ENCODE measurements at places on chromosomes 5 and 9.
A peak's percentile ranks its signal among the peaks of the same experiment; 100 is the strongest.

- peak; percentile 6 for DNase-seq
Observed at GRCh38 chr9:128495804-128496417, 8.6 kb upstream of the GLE1 start.

DNA sequence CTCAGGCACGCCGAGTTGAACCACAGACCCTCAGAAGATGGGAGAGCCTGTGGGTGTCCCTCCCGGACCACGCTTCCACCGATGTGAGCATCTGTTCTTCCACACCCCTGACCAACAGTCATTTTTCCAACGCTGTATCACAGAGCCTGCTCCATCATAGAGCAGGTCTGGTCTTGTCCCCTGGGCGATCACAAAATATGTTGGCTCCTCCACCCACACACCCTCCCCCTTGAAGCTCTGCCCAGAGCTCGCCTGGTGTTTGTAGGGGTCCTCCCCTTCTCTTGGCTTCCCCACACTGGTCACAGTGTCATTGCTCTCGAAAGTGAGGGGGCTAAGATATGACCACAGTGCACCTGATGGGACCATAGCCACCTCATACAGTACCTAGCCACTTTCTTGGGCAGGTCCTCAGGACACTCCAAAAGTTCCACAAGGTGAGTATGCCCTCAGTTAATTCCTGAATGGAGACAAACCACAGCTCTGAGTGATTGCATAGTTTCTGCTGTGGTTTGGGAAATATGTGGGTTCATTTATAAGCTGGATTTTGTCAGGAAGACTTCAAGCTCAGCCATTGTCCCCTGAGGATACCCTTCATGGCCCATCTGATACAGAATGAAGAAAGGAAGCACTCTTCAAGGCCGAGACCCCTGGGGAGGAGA, 3.5 kb upstream of the ZNF618 start:
- DNase-seq = peak; percentile 82

DNA sequence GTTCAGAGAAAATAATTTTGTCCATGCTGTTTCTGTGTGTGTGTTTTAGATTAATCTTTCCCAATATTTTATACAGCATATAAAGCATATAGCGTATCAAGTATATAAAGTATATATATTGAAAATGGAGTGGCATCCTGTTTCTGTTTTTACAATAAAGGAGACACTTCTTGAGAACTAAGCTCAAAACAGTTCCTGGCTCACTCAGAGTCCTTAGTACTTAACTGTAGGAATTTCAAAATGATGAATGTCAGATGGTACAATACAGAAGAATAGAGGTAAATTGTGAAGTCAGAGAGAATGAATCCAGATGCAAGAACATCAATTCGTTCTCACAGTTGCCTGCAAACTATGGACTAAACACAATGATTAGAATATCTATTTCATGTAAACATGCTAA, 68.7 kb upstream of the TAS2R1 start:
- no peak for DNase-seq

- no peak for DNase-seq
Observed at GRCh38 chr9:34121996-34122395, 4.5 kb downstream of the DCAF12 start.

DNA sequence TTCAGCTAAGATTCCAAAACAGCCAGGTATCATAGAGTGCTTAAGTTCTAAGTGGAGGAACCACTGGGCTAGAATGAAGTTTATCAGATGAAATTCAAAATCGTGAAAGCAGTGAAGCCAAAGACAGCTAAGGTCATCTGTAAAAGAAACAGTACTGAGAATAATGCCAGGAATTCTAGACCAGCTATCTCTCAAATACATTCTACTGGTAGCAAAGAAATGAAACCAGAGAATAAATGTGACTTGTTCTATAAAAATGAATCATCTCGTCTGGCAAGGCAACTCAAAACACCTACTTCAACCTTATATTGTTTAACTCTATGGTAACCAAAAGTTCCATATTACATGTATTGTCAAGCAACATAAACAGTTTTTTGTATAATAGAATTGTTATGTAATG, 51.3 kb upstream of the RGMB start:
- no peak for DNase-seq

GRCh38 chr9:18404434-18405029, 69.4 kb upstream of the ADAMTSL1 start:
- DNase-seq = no peak

GRCh38 chr5:337563-338130, 16.1 kb downstream of the AHRR start:
- peak; percentile 54 for DNase-seq

GRCh38 chr5:126680191-126680817, 79.6 kb downstream of the PHAX start:
- DNase-seq = no peak

DNA sequence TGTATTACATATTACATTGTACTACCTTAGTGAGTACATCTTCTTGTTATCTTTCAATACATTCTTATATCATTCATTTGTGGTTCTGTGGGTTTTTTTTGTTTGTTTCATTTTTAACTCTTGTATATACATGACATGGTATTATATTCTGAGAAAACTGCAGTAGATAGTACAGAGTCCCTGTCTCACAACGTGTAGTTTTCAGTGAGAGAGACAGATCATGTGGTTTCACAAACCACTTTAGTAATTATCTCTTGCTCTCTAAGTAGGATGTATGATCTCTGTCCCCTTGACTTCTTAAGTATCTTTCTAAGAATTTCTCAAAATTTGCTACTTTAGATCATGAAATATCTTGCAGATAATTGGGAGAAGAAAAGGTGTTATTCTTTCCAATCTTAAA, 745.9 kb upstream of the CDH9 start:
- DNase-seq = no peak

DNA sequence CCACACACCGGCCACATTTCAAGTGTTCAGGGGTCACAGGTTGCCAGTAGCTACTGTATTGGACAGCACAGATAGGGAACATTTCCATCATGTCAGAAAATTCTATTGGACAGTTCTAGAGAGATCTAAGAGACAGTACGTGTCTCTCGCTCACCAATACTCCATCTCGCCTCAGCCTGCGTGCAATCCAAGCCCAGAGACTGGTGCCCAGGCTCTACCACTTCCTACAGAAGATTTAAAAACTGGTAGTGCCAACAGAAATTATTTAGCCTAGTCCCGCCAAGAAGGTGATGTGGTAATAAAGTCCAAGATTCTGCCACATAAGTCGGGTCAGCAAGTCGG, 390 bp upstream of the SNX2 start:
- no peak for DNase-seq

DNA sequence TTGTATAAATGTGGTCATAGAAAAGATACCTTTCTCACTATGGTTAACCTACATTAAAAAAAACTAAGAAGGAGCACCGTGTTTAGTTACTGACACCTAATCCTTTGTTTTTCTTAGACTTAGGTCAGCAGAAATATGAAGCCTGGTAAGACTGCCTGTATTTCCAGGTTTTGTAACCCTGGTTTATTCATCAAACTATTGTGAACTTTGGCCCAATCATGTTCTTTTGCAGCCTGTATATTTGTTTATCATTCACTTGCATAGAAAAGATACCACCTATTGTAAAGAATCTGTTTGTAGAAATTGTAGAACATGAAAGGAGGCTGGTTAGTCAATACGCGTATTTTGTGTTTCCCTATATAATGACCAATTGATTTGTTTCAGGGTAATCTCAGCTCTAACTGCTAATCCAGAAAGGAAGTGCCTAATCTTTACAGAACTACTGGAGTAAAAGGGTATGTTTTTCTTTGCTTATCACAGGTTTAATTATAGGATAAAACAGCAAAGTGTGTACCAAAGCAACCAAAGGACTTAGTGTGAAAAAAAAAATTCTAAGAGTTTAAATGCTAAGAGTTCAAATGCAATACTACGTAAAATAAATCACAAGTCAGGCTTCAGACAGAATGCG, 103.6 kb downstream of the LURAP1L start:
- DNase-seq = peak; percentile 86

GRCh38 chr9:109158651-109159050, 8.4 kb downstream of the FRRS1L start:
- DNase-seq = no peak

- DNase-seq = no peak
Observed at GRCh38 chr9:85941622-85941940, 635 bp downstream of the NAA35 start.

GRCh38 chr5:150329038-150329437, 26.3 kb upstream of the ARSI start:
- DNase-seq = no peak

DNA sequence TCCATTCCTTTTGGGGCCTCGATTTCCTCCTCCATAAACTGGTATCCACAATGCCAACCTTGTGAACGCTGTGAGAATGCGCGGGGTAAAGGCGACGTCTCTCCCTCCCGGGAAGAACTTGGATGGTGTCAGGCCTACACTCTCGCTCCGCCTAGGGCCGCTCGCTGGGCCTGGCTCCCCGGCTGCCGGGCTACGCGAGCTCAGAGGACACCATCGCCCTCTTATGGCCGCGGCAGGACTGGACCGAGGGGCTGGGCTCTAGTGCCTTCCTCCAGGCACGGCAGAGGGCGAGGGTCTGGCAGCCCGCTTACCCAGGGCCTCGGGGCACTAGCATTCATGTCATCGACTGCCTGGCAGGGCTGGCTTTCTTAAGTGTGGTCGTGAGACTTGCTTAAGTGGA, 1.3 kb upstream of the EXOSC2 start:
- DNase-seq = no peak

- no peak for DNase-seq
Observed at GRCh38 chr5:169805527-169805934, 168.5 kb downstream of the DOCK2 start.

GRCh38 chr9:77614645-77615044, 33.5 kb downstream of the GNA14 start:
- no peak for DNase-seq

GRCh38 chr9:128244091-128244836, 31.5 kb downstream of the GOLGA2 start:
- no peak for DNase-seq

DNA sequence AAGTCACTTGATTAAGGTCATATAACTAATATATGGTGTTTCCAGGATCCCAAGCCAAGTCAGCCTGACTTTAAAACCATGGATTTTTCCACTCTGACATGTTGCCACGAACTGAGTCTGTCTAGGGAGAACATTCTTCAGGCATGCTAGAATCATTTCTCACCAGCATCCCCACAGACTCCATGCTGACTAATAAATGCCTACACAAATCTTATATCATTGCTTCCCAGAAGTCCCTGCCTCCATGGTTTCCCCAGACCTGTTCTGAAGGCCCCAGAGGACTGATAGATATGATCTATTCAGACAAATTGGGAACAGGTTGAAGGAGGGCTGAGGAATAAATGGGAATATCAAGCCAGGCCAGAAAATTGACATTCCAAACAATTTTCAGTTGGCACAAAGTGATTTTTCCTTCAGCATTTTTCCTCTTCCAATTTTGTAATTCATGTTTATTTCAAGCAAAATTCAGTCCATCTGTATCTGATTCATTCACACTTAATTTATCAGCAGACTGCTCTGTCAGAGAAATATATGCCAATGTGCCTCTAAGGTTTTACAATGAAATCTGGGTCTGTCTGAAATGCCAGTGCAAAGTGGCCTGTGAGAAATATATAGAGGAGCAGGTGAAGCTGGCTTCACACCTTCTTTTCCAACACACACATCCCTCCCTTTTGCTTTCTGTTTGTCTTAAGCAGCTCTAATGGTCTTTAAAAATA, 413.6 kb upstream of the TNC start:
- peak; percentile 77 for DNase-seq

- DNase-seq = peak; percentile 63
Observed at GRCh38 chr5:94524841-94525697, 93.3 kb downstream of the KIAA0825 start.

DNA sequence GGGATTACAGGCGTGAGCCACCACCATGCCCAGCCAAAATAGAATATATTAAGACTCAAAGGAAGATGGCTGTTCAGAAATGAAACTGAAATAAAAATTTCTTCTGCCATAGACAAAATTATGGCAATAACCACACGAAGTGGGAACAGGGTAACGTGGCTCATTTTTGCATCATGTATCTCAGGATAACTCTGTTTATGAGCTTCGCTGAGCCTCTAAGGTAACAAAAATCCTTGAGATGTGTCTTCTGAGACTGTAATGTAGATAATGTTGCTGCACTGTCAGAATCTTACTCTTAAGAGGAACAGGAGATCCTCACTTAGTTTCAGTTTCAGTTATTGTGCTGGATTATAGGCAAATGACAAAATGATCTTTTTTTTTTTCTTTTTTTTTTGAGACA, 153.8 kb downstream of the GOLPH3 start:
- no peak for DNase-seq

GRCh38 chr9:78903581-78903980, 606.7 kb downstream of the PSAT1 start:
- DNase-seq = peak; percentile 83

GRCh38 chr9:118438810-118439209, 734.6 kb downstream of the TLR4 start:
- no peak for DNase-seq

DNA sequence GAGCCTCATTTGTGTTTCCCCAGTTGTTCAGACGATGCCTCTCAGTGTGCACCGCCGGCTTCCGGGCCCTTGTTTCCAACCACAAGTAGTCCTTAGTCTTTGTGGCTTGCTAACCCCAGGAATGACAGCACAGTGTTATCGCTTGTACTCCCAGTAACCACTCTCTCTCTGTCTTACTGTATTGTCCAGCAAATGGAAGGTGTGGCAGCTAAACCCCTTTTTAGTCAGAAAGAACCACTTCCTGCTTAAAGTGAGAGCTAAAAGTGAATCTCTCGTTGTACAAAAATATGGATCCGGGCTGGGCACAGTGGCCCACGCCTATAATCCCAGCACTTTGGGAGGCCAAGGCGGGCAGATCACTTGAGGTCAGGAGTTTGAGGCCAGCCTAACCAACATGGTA, 61.3 kb downstream of the ENC1 start:
- no peak for DNase-seq

DNA sequence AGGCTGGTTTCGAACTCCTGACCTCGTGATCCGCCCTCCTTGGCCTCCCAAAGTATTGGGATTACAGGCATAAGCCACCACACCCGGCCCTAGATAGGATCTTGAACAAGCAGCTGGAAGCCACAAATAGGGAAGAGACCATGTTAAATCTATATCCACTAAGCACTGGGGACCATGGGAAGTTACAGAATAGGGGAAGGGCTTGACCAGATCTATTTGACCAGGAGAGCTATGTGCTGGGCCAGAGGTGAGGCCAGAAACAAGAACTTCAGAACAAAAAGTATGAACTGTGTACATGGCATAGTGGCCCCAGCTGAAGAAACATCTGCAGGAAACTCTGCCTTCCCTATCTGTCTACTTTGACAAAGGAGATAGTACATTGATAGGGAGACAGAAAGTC, 10.8 kb downstream of the KLF4 start:
- no peak for DNase-seq

DNA sequence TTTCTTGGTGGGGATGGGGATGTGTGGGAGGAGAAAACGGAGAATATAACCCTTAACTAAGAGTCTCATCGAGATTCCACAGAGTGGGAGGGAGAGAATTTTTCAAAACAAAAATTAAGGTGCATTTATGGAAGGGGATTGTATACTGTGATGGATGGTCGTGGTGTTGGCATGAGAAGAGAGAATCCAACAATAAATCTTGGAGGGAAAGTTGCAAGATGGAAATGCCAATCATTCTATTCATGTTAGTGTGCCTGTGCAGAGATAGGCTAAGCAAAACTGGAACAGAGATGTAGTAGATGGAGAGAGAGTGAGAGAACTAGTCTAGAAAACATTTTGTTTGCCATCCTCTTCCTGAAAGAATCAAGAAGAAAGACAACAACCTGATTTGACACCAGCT, 613.1 kb downstream of the EBF1 start:
- no peak for DNase-seq
